Daoy (cell line): ENCODE measurements at places on chromosomes 1 and 21. TPM values are rescaled to one million over a fixed set of nuclear protein-coding genes. Genes with fewer than 3 reads are reported as not detected.
A peak's percentile ranks its signal among the peaks of the same experiment; 100 is the strongest.

The KIF14 gene
- 22.1 and 26.2 TPM in 2 replicates for total RNA-seq

The KPRP gene
- not detected in 2 replicates for total RNA-seq

GRCh38 chr1:45522324-45523104, 830 bp upstream of the PRDX1 start:
- DNase-seq: peak; percentile 73

DNA sequence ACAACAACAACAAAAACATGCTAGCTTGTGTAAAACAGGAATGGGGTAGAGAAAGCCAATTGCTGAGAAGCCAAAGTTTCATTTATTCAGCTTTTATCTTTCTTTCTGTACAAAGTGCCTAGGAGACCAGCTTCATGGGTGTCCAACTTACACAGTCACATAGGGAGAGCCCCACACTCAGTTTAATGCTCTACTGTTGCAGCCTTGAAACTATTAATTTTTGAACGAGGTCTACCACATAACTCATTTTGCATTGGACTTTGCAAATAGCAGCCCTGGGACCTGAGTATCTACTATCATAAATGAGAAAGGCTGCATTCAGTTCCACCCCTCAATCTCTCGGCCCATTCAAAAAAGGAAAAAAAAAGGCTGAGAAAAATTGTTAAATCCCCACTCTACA, 98.8 kb downstream of the ZNF644 start:
- DNase-seq: no peak
